Activated T-helper 17 cell treated with anti-CD3 and anti-CD28 coated beads, Interleukin-2, amount 50 U/mL, for 72 hours (primary cell): ENCODE measurements at places on chromosomes 5 and 9. TPM values are rescaled to one million over a fixed set of nuclear protein-coding genes. Genes with fewer than 3 reads are reported as not detected.

DNA sequence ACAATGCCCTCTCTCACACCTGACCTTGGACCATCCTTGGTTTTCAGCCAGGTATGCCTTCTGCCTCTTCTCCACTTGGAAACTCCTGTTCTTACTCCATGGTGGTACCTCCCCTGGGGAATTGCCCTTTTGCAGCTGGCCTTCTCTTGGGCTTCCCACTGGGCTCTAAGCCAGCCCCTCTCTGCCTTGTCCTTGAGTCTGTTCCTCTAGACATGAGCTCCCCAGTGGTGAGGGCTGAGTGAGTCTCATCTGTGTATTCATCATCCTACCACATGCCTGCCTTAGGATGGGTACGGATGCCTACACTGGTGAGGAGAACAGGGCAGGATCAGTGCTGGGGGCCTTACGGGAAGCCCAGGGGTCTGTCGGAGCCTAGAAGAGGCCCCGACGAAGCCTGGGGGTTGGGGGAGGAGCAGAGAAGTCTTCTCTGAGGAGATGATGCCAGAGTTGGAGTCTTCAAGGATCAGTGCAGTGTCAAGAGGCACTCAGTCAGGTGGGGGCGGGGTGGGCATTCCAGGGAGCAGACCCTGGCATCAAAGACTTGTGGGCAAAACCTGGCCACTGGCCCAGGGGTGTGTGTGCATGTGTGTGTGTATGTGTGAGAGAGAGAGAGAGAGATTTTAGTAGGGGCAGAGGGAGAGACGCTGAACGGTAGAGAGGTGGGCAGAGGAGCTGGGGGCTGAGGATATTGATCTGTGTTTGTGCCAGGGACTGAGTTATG lies 5.2 kb upstream of the CRB2 start:
- no peak for ATAC-seq

RRAGA gene
- total RNA-seq: 66.0 TPM

FRRS1L gene
- not detected for total RNA-seq

DNA sequence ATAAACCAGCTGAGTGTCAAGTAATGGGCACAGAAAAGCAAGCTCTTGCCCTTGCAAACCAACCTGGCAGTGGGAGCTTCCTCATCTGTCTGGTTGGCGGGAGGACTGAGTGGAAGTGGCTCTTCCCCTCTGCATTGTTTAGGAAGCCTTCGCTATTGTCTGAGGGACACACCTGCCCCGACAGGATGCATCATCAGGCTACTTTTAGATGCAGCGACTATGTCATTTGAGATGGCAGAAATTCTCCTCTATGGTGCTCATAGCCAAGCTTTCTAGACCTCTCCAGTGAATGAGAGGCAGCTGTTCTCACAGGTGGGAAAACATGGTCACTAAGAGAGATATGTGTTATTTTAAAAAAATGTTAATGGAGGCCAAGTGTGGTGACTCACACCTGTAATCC lies 104.0 kb downstream of the DOCK8 start:
- ATAC-seq: no peak

NPM1 gene
- total RNA-seq: 1,980 TPM

- ATAC-seq: no peak
These were observed 40.5 kb downstream of the PTTG1 start for GRCh38 chr5:160462167-160462566.

DNA sequence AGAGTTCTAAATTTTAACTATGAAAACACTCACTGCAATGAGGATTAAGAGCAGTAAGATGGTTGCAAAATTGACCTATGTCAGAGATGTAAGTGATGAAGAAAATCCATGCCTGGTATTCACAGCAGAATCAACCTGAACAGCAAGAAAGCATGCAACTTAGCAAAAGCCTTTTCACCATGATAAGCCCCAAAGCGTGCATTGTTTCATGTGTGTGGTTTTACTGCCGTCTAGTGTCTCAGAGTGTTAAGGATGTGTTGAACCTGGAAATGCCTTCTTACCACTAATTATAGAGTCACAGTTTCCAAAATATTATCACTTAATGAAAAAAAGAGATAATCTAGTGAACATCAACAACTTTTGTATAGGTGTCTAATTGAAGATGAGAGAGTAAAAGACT lies 415.2 kb upstream of the TRPC7 start:
- no peak for ATAC-seq

GRCh38 chr5:40676613-40677343 lies 2.9 kb upstream of the PTGER4 start:
- no peak for ATAC-seq

SPATA9 gene
- total RNA-seq: not detected

- ATAC-seq: peak; percentile 20
These were observed 7.6 kb downstream of the GPX3 start for GRCh38 chr5:151027961-151028479.

CD274 gene
- 35.2 TPM for total RNA-seq

DNAH5 gene
- total RNA-seq: not detected

DNA sequence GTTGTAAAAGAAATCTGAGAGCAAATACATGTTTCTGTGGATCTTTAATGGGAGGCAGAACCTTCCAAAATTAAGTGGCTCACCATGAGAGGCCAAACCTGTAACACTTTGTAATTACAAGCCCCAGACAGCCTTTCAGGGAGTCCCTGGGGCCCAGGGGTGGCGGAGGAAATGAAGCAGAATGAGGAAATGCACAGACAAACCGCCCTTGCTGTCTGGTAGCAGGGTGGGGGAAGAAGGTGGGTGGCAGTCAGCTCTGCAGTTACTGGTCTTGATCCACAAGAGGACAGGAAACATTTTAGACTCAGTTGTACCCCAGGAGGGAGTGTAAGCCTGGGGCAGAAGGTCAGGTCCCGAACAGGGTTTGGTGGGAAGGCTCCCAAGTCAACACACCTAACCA lies 6.5 kb downstream of the ARL14EPL start:
- no peak for ATAC-seq

- ATAC-seq: no peak
These were observed 566.4 kb downstream of the EFNA5 start for GRCh38 chr5:107104040-107104995.

SLC2A6 gene
- total RNA-seq: 1.4 TPM

DNA sequence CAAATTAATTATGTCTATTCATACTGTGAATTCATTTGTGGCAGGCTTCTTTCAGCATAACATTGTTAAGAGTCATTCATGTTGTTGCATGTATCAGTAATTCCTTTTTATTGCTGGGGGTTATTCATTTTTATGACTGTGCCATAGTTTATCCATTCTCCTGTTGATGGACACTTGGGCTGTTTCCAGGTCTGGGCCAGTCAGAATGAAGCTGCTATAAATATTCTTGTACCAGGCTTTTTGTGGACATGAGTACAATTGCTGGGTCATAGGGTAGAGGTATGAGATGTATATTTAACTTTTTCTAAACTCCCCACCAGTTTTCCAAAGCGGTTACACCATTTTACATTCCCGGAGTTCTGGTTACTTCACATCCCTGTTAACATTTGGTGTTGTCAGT lies 13.6 kb downstream of the PRPF4 start:
- no peak for ATAC-seq
